ENCODE measurements at places on chromosomes 7 and 10.

DNA sequence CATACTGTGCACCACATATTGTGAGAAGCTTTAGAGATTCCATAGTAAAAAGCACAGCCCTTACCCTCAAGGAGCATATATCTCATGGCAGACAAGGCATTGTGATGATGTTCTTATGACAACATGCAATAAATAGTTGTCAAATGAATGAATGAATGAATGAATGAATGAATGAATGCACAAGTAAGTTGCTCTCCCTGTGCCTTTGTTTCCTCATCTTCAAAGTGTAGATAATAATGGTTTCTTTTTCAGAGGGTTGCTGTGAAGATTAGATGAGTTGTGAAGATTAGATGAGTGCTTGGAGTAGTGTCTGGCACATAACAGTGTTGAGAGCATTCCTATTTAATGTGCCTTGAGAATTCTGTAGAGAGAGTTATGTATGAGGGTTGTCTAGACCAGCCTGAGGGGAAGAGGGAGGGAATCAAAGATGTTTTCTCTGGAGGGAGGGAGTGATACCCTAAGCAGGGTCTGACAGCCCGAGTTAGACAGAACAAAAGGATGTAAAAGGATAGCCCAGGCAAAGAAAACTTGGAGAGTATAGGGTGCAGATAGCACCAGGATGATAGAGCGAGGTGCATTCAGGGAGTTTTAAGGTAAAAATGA lies 217.2 kb downstream of the RELN start:
- DNase-seq, result no peak

GRCh38 chr7:69213878-69214277 lies 384.4 kb upstream of the AUTS2 start:
- DNase-seq, result peak; percentile 94

- no peak for DNase-seq
Observed at GRCh38 chr10:26491934-26492333, 53.8 kb downstream of the APBB1IP start.

DNA sequence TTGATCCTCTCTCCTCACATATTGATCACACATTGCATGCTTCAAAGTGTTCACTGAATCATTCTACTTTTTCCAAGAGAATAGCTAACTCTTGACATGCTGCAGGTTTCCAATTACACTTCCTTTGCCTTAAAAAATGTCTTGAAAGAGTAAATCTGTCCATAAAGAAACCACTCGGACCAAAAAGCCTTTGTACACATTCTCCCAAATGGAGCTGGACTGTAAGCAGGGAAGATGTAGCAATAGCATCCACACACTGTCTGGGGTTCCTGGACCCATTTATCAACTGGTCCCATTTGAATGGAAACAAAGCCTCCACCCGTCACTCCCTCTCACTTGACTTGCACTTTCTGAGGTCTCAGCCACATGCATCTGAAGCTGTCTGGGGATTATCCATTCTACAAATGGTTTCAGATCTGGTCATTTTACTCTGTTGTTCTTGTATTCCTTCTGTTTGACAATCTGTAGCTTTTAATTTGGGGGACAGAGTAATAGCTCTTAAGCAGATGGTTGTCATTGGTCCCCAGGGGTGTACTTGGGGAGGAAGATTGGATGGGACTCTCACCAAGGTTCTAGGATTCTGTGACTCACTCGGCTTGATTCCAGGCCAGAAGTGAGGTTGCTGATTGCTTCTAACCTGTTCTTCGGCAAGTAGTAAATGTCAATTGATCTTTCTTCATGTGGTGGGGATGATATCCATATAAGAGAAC lies 203.5 kb downstream of the HIBADH start:
- DNase-seq, result no peak

DNA sequence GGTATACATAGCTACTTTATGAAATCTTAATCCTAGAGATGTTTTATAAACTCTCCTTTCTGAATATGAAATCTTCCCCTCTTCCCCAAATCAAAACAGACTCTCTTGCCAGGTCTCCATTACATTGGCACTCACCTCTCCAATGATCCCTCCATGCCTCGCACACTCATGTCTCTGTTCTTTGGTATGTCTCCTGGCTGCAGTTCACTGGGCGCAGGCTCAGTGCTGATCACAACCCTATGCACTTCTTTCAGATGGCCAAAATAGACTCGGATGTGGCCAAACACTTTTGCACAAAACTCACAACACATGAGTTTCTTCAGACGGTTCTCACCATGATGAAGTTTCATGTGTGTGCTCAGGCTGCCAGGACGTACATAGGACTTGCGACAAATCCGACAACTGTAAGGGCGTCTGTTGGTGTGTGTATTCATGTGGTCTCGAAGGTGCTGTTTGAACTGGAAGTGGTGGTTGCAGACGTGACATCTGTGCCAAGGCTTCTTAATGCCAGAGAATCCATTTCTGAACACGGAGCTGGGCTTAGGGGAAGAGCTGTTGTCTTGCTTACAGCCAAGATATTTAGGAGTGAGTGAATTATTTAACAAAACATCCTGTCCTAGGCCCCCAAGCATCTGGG lies 183.2 kb downstream of the ZNF438 start:
- DNase-seq, result no peak

GRCh38 chr10:14873090-14873760 lies 5.4 kb upstream of the SUV39H2 start:
- DNase-seq, result peak; percentile 56

- no peak for DNase-seq
Observed at GRCh38 chr10:13079776-13080050, 20.2 kb upstream of the OPTN start.

GRCh38 chr10:99967961-99968360 lies 41.8 kb downstream of the DNMBP start:
- no peak for DNase-seq

GRCh38 chr7:45389073-45389872 lies 184.9 kb upstream of the ADCY1 start:
- no peak for DNase-seq

- DNase-seq, result no peak
Observed at GRCh38 chr7:75789361-75789924, 17.4 kb upstream of the CCL26 start.

DNA sequence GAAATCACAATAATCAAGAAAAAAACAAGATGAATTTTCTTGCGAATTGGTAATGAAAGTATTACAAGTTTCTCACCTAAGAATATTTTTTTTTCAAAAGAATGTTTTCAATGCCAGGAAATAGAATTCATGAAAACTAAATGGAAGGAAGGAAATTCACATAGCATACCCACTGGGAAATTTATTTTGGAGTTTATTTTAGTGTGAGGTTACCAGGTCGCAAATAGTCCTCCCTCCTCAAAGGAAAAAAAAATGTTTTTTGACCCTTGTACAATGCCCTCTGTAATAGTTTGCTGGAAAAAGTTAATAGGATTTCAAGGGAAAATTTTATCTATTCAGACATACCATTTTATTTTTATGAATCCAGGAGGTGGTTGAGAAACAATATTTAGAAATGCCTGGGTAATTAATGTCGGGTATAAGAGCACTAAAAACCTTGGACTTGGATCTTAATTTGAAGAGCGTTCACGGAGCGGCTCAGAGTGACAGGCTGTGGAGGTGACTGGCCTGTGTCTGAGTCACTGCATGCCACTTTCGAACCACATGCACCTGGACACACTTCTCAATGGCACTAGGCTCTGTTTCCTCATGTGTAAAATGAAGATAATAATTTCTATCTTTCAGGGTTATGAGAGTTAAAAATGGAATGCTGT lies 28.2 kb downstream of the CUBN start:
- no peak for DNase-seq

GRCh38 chr10:31642281-31642680 lies 286.4 kb downstream of the ARHGAP12 start:
- DNase-seq, result no peak

DNA sequence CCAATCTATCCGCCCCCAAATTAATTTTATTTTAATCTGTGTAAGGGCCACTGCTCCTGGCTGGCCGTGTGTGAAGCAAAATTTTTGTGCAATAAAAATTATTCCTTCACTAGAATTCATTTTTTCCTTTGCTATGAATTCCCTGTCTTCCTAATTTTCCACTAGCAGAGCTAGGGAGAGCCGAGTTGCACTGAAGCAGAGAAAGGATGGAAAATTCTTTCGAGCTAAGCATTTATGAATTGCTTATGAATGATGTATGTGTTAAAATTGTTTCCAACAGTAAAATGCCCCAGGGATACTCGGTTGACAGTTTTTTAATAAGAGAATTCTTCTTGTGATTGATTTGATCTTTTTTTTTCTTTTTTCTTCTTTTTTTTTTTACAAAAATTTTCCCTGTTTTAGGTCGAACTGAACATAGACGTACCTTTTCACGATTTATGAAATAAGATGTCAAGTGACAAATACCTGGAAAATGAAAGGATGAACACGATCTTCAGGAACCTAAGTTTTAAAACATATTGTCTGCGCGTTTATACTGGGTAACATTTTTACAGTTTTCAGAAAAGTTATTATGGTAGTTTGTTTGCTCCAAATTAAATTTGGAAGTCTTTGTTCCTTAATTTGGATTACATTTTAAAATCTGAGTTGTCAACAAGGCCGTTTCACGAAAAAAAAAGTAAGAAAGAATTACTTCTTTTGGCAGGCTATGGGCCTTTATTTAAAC lies 288.8 kb upstream of the NFE2L3 start:
- DNase-seq, result no peak

DNA sequence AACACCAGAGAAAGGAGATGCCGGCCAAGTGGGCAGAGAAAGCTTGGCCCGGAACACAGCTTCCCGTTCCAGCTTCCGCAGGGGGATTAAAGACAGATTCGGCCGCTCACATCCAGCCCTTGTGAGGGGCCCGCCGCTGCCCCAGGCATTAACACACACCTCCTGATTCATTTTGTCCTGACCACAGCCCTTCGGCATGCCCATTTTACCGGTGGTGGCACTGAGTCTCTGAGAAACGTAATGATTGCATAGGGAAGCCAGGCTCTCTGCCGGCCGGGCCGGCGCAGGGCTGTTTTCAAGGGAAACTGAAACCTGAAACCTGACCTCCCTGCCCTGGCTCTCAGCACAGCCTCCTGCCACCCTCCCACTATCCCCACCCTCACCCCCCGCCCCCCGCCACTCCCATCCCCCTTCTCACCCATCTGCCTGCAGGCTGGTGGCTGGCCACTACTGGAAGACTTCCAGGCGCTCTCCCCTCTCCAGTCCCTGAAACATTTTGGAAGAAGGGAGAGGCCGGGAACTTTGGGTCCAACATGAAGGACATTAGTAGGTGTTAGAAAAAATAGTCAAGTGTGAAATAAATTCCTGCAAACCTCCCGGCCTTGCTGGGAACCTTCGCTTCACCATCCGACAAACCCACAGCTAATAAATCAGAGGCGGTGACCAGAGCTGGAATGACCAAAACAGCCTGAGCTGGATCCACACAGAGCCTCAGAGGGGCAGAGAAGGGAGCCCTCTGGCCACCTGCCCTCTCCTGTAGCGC lies 83.5 kb upstream of the CUX1 start:
- DNase-seq, result peak; percentile 81

- DNase-seq, result peak; percentile 46
Observed at GRCh38 chr10:103759100-103759781, 96.1 kb downstream of the SH3PXD2A start.

GRCh38 chr10:129096065-129096984 lies 370.7 kb upstream of the MGMT start:
- no peak for DNase-seq

- DNase-seq, result no peak
Observed at GRCh38 chr10:75358132-75358531, 43.4 kb downstream of the ZNF503 start.

GRCh38 chr7:108684629-108685028 lies 115.0 kb downstream of the DNAJB9 start:
- peak; percentile 66 for DNase-seq

- no peak for DNase-seq
Observed at GRCh38 chr10:24669285-24669852, 54.3 kb downstream of the ARHGAP21 start.

DNA sequence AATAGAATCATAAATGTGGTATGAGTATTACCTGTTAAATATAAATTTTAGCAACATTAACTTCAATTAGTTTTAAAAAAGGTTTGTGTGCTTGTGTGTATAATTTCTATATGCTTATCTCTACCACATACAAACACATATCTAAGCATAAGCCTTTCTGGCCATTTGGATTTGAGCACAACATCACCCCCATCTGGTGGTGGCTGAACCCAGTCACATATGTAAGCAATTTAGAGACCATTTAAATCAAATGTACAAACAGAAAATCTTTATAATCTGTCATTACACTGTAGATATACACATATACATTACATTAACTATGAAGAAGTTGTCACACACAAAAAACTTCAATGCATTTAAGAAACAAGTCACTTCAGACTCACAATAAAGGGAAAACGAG lies 31.7 kb downstream of the GPR22 start:
- peak; percentile 21 for DNase-seq

- no peak for DNase-seq
Observed at GRCh38 chr7:80607136-80607535, 31.3 kb upstream of the CD36 start.

DNA sequence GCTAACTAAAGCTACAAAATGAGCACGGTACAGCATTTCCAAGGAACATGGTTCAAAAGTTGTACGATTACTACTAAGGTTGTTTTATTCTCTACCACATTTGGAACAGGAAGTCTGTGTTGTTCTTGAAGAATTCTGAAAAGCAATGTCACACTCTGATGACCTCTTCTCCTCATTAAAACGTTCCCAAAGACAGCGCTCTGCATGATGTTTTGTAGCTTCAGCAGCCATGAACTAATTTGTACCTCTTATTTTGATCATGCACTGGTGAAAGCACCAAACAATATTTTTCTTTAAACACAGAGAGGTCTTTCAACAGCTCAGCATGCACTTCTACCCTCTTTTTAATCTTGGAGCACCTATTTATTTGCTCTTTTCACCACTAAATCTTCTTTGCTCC lies 75.0 kb upstream of the TES start:
- no peak for DNase-seq

GRCh38 chr7:134154581-134155130 lies 27.5 kb downstream of the LRGUK start:
- no peak for DNase-seq

DNA sequence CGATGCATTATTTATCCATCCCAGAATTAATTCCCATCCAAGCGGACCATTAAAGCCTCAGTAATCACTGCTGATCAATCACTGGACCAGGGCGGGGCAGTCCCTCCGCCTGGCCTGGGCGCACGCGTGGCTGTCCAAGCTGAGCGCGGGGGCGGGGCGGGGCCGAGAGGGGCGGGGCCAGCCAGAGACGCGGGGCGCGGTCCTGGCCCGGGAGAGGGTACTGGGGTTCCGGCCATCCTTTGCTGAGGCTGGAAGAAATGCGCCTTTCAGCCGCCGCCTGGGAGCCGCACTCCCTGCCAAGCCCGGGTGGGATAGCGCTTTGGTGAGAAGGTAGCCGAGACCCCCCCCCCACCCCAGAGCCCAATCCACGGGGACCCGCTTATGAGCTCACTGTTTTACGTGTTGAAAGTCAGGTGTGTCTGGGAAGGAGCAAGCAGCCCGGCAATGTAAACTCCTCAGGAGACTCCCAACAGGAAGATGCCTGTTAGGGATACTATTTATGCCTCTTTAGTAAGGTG lies at the start of gene ARHGAP22:
ARHGAP22 (minus strand) TSS at position 83 of the 518 bp plus-strand sequence. CDS start 277 bp downstream, outside the sequence.
- DNase-seq, result no peak

DNA sequence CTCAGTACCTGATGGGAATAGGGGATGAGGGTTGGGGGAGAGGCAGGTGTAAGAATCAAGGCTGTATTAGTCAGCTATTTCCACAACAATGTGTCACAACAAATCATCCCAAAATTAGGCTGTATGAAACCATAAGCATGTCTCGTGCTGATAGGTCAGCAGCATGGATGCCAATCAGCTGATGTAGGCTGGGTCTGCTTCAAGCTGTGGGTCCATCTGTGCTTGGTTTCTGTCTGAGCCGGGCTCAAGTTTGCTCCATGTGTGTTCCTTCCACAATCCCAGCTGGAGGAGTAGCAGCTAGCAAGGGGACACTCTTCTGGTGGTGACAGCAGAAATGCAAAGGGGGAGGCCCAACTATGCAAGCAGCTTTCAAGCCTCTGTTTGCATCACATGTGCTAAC lies 97.9 kb upstream of the ZNF746 start:
- no peak for DNase-seq

- DNase-seq, result no peak
Observed at GRCh38 chr7:117323851-117324711, 1.2 kb upstream of the WNT2 start.

All from A172 (cell line).